ENCODE measurements at places on chromosomes 5 and 9. TPM values are rescaled to one million over a fixed set of nuclear protein-coding genes. Genes with fewer than 3 reads are reported as not detected.

The CNOT8 gene
- total RNA-seq, result 99.5 TPM

The PTGES gene
- total RNA-seq, result 8.9 TPM

The FBP2 gene
- 1.0 TPM for total RNA-seq

The PCDHGB3 gene
- 14.2 TPM for total RNA-seq

The MRPS27 gene
- 56.4 TPM for total RNA-seq

The ZBTB26 gene
- total RNA-seq, result 18.4 TPM

Measured in camera-type eye (tissue), 1 donor.